NCI-H2171 (cell line): ENCODE measurements at places on chromosomes 4 and X.

DNA sequence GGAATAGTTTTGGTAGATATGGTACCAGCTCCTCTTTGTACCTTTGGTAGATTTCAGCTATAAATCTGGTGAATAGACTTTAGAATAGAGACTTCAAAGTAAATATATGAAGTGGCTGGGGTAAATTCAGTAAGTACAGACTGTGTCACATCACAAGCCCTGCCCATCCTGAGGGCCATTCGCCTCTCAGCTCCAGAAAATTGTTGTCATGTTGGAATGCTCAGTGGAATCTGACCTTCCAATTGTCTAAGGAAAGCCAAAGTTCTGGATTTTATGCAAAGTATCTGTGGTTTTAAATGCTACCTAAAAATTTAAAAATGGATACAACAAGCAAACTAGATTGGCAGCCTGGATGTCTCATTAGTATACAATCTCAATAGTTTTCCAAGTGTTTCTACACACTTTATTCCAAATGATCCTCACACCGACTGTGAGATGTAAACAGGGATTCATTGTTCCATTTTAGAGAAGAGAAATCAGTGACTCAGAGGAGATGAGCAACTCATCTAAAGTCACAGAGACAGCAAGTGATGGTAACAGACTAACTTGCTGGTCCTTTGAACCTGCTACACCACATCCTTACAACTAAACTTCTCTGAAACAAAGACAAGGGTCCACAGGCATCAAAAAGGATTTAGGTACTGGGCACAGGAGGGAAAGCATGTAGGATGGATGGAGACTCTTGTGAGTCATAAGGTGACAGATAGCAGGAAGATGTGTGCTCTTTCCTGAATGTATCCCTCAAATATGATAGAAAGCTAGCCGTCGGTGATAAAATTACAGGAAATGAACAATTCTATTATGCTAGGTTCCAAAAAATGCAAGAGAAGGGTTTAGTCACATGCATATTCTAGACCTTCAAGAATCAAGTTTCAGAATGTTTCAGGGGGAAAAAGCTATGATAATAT, 127.3 kb downstream of the ATP10D start:
- DNase-seq: no peak

DNA sequence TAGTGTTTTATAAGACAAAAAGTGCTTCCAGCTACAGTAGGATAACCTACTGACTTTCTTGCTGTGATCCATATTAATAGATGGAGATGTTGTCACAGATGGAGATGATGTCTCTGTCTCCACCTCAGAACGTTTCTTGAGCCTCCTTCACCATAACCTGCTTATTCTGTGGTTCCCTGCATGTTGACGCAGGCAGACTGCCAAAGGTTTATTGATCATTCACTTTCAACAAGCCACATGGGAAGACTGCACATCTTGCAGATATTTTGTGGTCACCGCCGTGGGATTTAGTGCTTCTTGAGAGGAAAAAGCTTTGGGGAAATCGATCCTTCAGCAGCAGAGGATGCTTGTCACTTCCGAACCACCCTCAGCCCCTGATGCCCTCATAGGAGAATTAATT, 943.0 kb upstream of the PRKX start:
- DNase-seq: no peak

DNA sequence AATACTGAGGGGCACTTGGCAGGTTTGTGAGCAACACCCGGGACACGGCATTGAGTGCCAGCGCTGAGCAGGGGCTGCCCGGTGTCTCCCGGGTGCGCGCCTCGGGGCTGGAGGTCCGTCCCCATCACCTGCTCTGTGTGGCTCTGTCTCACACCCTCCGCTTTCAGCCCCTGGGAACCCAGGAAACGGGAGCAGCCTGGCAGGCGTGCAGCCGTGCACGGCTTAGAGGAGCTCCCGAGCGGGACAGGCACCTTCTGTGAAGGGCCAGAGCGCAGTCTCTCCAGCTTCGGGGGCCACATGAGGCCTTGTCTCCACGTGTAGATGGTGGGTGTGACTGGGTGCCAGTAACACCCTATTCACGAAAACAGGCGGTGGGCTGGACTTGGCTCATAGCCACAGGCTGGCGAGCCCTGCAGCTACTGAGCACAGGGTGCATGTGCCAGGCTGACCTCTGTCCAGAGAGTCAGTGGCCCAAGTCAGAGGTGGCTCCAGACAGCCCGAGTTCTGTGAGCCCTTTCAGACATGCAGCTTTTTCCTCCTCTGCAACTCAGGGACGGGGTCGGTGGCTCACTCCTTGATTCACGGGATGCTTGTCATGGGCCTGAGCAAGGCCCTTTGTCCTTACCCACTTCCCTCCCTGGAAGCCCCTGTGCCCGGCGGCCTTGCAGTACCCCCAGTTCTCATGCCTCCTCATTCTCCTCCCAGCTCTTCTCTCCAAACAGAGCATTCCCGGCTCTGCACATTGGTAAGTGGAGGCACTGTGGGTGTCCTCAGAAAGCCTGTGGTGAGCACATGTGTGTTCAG, 23.5 kb downstream of the UVSSA start:
- no peak for DNase-seq

- DNase-seq: peak; percentile 11
Observed at GRCh38 chr4:87679449-87680169, 29.5 kb downstream of the DMP1 start.

GRCh38 chrX:24934279-24934678, 81.5 kb downstream of the ARX start:
- no peak for DNase-seq

DNA sequence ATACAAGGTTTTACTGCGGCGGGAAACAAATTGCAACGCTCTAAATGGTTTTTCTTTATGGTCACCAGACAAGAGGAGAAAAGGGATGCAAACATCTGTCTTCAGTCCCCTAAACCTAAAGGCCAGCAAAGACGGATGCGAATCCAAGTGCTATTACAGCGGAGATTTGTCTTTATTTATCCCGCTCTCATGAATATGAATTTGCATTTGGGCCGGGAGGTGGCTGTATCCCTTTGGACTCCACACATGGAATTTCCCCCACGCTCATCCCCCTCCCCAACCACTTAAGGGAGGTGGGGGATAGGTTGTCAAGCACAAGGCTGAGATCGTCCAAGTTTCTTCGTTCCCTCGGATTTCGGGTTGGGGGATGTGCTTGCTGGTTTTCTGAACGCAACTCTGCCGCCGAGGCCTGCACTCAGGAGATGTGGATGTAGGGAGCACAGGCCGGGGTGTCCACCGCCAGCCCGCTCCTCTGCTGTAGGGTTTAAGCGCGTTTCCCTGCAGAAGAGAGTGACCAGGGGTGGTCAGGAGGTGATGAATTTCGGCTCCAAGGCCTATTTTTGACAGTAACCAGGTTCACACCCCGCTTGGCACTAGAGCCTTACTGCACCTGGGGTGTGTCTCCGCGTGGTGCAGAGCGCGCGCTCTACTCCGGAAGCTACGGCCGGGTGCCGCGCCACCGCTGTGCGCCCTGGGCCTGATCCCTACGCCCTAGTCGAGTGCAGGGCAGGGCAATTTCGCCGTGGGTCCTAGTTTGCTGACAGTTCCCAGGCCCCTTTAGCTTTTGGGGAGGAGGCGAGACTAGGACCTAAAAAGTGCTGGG, 2.3 kb upstream of the PHOX2B start:
- DNase-seq: no peak

DNA sequence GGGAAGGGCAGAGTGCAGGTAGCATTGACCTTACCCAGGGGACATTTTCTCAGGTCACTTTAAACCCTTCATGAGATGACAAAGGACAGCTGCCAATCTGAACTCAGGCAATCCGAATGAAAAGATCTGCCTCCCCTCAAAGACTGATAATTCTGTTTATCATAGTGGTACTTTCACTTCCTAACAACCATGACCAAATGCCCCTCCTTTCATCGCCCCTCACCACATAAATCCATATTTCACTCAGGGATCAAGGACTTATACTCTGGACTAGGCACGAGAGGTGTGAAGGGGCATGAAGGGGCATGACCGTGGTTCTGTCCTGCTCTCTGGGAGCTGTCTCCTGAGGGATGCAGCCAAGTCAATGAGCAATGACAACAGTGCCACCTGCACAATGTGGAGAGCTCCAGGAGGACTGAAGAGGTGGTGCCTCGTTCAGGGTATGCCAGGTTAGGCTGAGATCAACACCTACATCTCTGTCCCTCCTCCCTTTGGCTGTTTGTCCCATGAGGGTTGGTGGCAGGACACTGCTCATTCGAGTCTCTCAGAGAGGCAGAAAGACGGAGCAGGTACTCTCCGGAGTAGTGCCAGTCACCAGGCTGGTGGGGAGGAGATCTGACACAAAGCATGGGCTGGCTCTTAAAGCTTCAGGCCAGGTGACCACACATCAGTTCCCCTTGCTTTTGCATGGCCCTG, 12.5 kb downstream of the HS3ST1 start:
- no peak for DNase-seq

GRCh38 chr4:107937040-107937439, 5.7 kb downstream of the CYP2U1 start:
- no peak for DNase-seq

DNA sequence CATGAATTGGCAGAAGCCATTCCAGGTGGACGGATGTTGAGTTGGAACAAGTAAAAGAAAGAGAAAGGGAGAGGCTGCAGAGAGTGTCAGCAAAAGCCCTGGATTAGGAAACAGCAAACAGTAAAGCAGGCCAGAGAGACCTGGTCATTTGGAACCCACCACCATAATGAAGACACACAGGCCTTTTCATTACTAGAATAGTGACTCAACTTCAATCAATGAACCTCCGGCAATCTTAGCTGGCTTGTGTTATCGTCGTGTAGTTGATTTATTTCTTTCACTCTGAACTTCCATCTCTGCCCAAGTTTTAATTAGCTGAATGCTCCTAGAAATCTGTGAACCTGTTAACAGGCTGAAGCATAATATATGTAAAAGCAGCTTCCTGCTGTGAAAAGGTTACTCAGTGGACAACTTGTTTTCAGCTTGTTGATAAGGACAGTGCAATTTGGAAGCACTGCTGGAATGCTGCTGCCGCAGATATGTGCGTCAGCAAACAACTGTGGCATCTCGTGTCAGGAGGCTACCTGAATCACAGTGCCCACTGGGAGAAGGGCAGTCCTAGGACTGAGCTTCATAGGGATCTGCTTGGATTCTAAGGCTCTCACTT, 68.8 kb downstream of the SPANXN4 start:
- no peak for DNase-seq

- DNase-seq: no peak
Observed at GRCh38 chrX:68372665-68373064, 60.6 kb downstream of the OPHN1 start.

DNA sequence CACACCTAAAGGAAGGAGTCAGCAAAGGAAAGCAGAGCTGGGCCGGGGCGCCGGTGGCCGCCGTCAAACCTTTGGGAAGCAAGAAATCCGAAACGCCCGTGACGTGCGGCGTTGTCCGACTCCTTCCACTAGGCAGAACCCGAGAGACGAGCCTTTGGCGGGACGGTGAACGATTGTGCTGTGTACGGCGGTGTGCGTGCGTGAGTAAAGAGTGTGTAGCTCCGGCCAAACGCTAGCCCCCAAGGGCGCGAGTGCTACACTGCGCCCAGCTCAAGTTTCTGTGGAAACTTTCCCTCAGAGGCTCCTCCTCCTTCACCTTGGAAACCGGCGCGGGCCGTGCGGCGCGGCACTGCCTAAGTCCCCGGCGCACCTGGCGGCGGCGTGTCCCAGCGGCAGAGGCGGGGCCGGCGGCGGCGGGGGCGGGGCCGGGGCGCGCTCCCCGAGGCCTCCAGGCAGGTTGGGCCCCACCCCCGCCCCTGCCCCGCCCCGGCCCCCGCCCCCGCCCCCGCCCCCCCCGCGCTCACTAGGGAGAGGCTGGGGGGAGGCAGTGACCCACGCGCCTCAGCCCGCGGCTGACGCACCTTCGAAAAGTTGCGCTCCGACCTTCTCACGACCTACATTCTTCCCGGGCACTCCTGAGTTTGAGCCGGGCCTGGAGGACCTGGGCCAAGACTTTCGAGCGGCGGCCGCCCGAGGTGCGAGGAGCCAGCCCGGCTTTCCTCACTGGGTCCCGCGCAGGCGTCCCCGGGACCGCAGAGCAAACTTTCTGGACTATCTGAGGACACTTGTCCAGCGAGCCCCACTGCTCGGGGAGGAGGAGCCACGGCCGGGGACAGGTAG, at the start of gene FHIP1A:
Gene FHIP1A (plus strand): TSS at position 547 of the 840 bp plus-strand sequence. CDS start 157,084 bp downstream, outside the sequence.
- peak; percentile 79 for DNase-seq

DNA sequence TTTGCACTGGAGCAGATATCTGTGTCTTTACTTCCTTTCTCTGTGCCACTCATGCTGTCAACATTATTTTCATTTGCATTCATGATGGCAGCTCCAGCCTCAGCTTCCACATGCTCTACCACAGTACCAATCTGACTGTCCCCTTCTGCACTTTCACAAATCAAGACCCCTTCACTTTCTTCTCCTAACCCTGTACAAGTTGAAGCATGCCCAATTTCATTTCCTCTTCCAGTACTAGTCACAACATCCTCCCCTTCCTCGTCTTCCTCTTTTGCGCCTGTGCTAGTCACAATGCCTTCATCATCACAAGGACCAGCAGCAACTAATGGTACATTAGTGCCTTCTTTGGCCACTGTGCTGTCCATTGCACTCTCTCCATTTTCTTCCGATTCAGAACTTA, 26.5 kb downstream of the BOD1L1 start:
- DNase-seq: no peak

DNA sequence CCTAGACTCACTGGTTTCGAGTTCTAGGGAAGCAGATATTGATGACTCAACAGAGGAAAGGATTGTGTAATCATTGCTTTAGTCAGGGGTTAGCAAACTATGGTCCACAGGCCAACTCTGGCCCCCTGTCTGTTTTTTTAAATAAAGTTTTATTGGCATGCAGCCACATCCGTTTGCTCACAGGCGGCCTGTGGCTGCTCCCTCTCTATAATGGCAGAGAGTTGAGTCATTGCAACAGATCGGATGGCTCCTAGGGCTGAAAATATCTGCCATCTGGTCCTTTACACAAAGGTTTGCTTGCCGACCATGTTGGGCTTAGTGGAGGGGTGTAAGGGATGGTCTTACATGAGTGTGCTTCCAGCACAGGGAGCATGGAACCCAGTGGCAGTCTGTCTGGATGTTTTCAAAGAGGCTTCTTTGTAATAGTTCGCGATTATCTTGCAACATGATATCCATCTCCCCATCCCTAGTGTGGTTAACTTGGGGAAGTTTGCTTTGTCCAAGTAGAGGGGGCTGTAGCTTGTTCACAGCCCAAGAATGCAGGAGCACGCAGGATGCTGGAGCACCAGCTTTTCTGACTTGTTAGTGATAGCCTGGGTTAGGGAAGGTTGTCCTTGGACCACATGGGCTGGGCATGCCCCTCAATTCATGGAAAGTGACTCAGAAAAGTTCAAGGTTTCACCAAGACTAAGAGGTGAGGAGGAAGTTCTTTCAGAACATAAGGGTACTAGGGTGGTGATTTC, 59.3 kb upstream of the CLDN34 start:
- DNase-seq: no peak

- DNase-seq: no peak
Observed at GRCh38 chrX:97159916-97160800, 276.4 kb downstream of the RPA4 start.

- DNase-seq: no peak
Observed at GRCh38 chrX:14220386-14220944, 190.8 kb upstream of the GEMIN8 start.
